Forelimb muscle (tissue), 1 donor: ENCODE measurements at places on chromosomes 12 and 14. TPM values are rescaled to one million over a fixed set of nuclear protein-coding genes. Genes with fewer than 3 reads are reported as not detected.

DNA sequence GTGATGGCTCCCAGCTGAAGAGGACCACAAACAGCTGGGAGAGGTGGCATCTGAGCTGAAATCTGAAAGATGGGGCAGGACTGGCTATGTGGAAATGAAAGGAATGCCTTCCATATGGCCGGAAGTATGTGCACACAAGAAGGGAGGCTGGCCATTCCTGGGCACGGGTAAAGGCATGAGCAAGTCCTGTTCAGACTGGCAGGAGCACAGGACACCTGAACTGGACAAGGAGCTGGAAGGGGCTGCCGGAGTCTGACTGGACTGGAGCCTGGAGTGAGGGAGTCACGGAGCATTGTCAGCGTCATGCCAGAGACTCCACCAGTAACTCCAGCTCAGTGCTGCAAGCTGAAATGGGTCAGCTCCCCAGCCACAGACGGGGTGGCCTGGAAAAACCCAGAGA is 11.9 kb upstream of the TC2N start:
- no peak for DNase-seq

GRCh38 chr12:110330544-110330943 is 49.5 kb downstream of the ATP2A2 start:
- no peak for DNase-seq

Gene PSMD9
- 39.4 TPM for polyA plus RNA-seq

Gene INHBE
- 3.8 TPM for polyA plus RNA-seq
